ENCODE measurements at places on chromosomes 3 and 15. TPM values are rescaled to one million over a fixed set of nuclear protein-coding genes. Genes with fewer than 3 reads are reported as not detected.

DNA sequence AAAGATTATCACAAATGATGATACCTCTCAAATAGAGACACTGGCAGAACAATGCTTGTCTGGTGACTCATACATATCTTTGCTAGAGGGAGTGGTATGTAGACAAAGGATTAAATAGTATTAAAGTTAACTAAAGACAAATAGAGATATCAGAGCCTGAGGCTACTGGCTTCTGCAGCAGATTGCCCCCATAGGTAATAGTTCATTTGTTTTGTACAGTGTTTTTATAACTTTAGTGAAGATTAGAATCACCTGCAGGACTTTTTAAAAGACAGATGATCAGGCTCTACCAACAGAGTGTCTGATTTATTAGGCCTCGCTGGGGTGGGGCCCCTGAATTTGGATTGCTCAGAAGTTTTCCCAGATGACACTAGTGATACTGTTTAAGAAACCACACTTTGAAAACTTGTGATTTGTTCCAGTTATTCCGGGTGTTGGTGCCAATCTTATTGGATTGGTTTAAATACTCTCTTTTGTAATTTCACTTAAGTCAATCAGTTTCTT is 96.4 kb downstream of the NAALADL2 start:
- DNase-seq, result no peak

The EOMES gene
- 0.16 TPM for total RNA-seq

GRCh38 chr3:57500506-57500905 is 43.6 kb downstream of the DNAH12 start:
- DNase-seq, result no peak

- no peak for DNase-seq
These were observed 412.0 kb downstream of the FHIT start for GRCh38 chr3:60839246-60839645.

DNA sequence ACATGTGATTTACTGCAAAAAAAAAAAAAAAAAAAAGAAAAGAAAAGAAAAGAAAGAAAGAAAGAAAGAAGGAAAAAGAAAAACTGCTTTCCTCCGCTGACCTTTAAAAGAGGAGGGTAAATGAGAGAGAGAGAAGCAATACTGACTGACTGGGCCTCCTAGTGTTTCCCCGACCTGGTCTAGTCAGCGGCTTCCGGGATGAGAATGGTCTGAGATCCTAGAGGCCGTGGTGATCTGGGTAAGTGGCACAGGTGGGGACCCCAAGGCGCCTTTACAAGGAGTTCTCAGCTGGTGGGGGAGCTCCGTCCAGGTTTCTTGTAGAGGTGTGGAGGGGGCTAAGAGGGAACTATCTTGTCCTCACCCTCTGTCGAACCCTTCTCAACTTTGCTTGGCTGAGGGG is 223.1 kb downstream of the MEIS2 start:
- DNase-seq, result no peak

GRCh38 chr3:50365080-50365841 is 5.9 kb upstream of the TMEM115 start:
- DNase-seq, result peak; percentile 92

The ADGRG7 gene
- total RNA-seq, result 0.78 TPM

The FGF12 gene
- total RNA-seq, result 3.2 TPM

GRCh38 chr3:147361454-147362420 is 44.6 kb downstream of the ZIC4 start:
- no peak for DNase-seq

GRCh38 chr15:91853511-91853947 is at the start of gene SLCO3A1:
Gene SLCO3A1, plus strand, starts transcription at chr15:91853708.
- DNase-seq, result peak; percentile 77

- no peak for DNase-seq
These were observed 155.6 kb upstream of the SLC2A2 start for GRCh38 chr3:171181907-171182690.

GRCh38 chr15:43277901-43278300 is 11.2 kb upstream of the TGM5 start:
- no peak for DNase-seq

GRCh38 chr3:151009981-151010380 is 37.5 kb upstream of the CLRN1 start:
- no peak for DNase-seq

DNA sequence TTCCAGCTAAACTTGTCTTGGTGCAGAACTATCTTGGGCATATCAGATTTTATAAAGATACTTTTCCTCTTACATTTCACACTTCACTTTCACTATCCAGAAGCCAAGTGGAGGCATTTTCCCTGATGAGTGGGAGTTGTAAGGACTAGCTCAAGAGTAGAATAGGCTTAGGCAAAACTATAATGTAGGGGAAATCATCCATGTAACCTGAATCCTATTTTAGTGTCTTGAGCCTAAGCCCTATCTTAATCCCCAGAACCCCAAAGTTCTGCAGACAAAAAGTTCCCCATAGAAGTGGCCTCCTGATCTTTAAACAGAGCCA is 42.2 kb upstream of the CD47 start:
- DNase-seq, result no peak
